ENCODE measurements at places on chromosomes 11 and 22.

- DNase-seq, result no peak
Observed at GRCh38 chr11:11789735-11790369, 51.9 kb upstream of the USP47 start.

DNA sequence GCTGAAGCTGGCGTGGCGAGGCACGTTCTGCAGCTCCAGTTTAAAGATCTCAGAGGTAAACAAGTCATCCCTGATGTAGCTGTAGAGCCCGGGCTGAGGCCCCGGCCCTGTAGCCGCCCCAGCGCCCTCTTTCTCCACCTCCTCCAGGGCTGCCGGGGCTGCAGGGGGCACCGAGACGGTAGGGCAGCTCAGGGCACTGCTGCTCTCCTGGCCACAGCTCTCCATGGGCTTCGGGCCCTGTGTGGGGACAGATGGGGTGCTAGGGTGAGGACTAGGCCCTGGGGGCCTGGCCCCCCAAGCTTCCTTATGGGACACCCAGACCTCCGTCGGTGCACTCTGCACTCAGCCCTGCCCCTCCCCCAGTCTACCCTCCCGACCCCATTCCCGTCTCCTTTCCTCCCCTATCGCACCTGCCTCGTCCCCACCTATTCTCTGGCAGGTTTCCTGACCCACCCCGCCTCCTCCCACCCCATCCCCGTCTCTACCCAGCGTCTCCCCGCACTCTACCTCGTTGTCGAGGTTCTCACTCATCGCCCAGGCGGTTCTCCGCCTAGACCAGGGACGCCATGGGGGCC, 559 bp downstream of the RANBP1 start:
- DNase-seq, result no peak

GRCh38 chr11:116057000-116057399, 552.8 kb upstream of the CADM1 start:
- DNase-seq, result no peak

- DNase-seq, result no peak
Observed at GRCh38 chr11:70646272-70647049, 248.1 kb downstream of the CTTN start.

DNA sequence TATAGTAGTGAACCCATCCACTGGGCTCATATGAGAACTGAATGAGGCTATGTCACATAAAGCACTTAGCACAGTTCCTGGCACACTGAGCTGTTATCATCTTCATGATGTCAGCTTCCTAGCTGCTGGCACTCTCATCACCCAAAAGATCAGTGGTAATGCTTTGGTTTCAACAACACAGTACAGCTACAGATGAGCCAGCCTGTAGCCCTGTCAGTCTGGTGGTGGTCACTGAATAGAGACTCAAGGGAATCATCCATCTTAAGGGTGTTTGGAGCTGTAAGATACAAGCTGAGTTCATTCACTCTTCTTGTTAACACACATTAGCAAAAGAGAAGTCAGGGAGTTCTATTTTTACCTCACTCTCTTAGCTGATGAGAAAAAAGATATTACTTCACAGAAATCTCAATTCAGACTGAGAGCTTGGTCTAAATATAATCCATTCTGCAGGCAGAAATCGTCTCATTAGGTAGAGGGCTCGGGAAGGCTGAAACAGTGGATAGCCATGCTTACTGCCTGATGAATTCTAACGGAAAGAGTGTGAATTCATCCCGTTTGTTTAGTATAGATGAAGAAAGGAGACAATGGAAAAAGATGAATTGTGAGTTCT, 6.3 kb upstream of the SLC1A2 start:
- no peak for DNase-seq

Data from stimulated activated CD4-positive, alpha-beta T cell treated with anti-CD3 and anti-CD28 coated beads, TNF-alpha, amount 100 ng/mL, for 4 hours (primary cell).